ENCODE measurements at places on chromosomes 1 and 21.
A peak's percentile ranks its signal among the peaks of the same experiment; 100 is the strongest.

GRCh38 chr1:175090780-175091179 lies 23.1 kb downstream of the TNN start:
- DNase-seq: no peak

DNA sequence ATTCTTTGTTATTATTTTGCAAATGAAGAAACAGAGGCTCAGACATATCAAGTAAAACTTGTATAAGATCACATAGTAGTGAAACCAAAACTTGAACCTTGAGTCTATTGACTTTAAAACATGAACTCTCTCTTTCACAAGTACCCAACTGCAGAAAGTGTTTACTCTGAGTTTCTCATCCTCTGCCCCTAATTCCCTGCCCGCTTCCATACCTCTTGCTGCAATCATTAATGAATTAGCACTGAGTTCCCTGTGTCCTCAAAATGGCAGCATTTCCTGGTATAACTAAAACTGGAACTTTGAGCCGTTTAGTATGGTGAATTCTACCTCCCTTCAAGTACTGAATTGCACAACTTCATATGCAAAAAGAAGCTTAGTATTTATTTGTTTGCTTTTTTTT lies 147.7 kb upstream of the DNAH14 start:
- no peak for DNase-seq

GRCh38 chr1:234565132-234565531 lies 44.8 kb downstream of the IRF2BP2 start:
- no peak for DNase-seq

DNA sequence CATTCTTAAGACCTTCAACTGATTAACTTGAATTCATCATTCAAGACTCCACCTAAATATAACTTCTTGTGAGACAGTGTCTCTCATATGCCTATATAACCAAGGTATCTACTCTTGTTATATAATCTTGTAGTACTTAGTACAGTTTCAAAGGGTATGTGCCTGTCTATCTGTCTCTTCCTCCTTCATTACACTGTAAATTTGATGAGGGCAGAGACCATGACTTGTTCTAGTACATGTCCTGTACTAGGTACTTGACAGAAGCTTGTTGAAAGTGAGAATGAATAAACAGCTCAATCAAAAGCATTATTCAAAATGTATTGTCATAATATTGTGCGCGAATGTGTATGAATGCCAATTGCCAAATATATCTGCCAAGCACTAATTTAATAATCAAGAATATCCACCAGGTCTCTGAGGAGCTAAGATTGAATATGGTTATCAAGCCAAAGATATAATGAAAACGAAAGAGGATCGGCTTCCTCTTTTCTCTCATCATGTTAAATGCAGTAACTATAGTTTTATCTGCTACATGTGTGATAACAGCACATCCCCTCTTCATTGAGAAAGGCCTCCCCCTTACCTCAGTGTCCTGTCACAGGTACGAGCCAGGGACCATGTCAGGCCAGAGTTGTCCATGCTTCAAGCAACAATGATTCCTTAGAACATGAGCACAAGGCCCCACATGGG lies 117.3 kb downstream of the UCHL5 start:
- no peak for DNase-seq

GRCh38 chr21:44083631-44084291 lies 23.4 kb upstream of the PWP2 start:
- DNase-seq: no peak

DNA sequence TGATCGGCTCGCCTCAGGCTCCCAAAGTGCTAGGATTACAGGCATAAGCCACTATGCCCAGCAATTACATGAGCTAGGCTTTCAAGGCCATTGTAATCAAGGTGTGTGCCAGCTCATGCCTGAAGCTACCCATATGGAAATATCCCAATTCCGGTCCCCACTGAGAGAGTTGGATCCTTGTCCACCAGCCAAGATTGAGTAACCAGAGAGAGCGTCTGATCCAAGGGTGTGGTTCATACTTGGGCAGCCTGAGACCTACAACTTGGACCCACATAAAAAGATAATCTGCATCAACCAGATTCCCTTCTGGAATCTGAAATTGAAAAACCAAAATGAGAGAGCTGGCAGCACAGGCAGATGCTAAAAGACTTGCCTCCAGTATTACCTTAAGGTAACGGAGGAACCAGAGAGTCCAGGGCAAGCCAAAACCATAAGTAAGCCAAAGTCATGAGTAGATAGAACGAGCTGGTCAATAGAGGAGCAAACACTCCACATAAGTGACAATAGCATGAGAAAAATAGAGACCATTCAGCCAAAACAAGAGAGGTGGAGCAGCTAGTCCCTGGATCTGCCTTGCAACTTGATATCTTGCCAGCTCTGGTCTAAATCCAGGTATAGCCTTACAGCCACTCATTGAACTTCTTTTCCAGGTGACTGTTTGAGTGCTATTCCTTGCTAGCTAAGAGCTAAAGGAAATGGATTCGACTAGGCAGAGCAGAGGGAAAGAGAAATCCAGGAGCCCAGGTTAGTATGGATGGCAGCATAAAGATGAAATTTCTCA lies 63.8 kb upstream of the ATP1A1 start:
- DNase-seq: no peak

DNA sequence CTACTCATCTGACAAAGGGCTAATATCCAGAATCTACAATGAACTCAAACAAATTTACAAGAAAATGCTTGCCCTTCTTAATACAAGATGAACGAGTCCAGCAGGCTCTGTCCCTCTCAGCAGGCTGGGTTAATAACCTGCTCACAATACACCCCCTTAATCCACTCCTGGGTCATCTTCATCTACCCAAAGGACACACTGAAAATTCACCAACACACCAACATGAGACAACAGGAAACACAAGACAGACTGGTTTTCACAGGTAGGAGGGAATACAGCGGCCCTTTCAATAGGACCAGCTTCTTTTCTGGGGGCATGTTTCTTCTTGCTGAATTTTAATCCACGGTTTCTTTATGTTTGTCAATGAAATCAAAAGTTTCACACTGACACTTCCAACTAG lies 44.6 kb downstream of the SUSD4 start:
- DNase-seq: no peak

GRCh38 chr1:4149281-4149680 lies 249.2 kb upstream of the C1orf174 start:
- DNase-seq: no peak

DNA sequence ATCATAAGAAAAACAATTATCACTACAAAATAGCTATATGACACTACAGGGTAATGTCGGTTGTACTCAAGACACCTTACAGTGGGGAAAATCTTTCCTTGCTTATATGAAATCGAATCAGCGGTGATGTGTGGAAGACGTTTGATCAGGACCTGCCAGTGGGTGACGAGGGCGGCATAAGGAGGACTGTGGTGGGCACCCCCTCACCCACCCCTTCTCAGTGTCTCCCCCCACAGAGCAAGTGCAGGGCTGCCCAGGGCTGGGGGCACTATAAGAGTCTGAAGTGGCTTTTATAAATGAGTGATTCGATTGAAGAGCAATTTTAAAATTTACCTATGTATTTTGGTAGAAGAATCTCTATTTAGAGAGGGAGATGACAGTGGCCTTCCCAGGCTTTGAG lies 35.8 kb downstream of the CRYAA start:
- DNase-seq: no peak

DNA sequence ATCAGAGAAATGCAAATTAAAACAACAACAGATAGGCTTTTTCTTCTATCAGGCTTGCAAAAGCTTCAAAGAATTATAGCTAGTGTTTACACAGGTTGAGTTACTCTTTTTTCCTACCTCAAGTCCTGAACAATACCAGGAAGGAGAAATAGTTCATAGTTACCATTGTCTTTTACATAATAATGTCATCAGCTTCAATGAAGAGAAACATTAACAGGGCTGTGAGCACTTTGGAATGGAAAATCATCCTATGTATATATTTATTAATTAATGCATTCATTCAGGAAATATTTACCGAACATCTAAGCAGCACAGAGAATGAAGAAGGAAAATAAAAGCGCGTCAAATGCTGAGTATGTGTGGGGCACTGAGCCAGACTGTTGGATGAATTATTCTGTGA lies 197.3 kb downstream of the ZBTB18 start:
- no peak for DNase-seq

- no peak for DNase-seq
Observed at GRCh38 chr1:203187689-203188264, 1.3 kb upstream of the CHI3L1 start.

DNA sequence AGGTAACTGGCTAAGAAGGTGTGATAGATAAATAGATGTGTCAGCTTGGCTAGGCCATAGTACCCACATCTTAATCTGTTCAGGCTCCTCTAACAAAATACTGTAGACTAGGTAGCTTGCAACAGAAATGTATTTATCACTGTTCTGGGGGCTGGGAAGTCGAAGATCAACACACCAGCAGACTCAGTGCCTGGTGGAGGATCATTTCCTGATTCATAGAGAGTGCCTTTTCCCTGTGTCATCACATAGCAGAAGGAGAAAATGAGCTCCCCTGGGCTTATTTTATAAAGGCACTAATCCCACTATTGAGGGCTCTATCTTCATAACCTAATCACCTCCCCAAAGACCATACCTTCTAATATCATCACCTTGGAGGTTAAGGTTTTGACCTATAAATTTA lies 532.7 kb upstream of the OLFM3 start:
- peak; percentile 28 for DNase-seq

GRCh38 chr1:64499966-64500365 lies 30.0 kb downstream of the CACHD1 start:
- no peak for DNase-seq

GRCh38 chr1:229222081-229222480 lies 48.8 kb upstream of the RAB4A start:
- no peak for DNase-seq

- peak; percentile 63 for DNase-seq
Observed at GRCh38 chr21:44962403-44962966, 22.7 kb downstream of the SLX9 start.

DNA sequence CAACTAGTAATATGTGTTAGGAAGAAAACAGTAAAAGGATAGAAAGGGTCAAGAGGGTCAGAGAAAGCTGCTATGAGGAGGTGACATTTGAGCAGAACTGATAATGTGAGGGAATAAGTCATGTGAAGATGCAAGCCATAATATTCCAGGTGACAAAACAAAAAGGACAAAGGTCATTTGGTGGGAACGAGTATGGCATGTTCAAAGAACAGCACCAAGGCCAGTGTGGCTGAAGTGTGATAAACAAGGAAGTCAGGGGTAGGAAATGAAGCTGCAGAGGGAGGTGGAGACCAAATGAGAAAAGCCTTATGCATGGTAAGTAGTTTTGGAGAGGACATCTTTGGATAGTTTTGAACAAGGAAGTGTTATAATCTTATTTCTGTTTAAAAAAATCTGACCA lies 46.7 kb downstream of the LPGAT1 start:
- no peak for DNase-seq

DNA sequence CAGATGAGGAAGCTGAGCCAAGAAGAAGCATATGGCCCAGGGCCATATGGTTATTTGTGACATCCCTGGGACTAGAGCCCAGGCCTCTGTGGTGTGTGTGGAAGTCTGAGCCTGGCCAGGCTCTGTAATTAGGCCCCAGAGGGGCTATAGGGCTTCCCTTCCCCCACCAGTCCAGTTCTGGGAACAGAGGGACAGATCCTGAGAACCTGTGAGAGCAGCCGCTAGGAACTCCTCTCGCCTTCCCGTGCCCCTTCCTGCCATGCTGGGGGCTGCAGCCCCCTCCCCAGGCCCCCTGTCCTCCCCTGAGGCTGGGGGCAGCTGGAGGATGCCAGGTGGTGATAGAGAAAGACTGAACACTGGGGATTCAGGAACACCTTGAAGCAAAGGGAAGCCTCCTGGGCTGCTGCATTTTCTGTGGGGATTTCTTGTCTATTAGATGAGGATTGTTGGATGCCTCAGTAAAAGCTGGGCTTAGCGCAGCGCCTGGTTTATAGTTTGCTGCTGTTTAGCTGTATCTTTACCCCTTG lies 33.3 kb downstream of the COQ8A start:
- DNase-seq: no peak

GRCh38 chr1:162145280-162145965 lies 75.9 kb downstream of the NOS1AP start:
- no peak for DNase-seq

DNA sequence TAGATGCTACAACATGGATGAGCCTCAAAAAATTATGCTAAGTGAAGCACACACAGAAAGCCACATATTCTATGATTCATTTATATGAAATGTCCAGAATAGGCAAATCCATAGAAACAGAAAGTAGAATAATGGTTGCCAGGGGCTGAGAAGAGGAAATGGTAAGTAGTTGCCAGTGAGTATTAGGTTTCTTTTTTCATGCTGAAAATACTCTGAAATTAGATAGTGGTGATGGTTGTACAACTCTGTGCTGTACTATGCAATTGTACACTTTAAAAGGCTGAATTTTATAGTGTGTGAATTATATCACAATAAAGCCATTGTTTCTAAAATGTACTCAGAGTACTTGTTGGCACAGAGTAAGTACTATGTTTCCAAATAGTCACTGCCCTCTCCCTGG lies 15.5 kb upstream of the GFI1 start:
- no peak for DNase-seq

DNA sequence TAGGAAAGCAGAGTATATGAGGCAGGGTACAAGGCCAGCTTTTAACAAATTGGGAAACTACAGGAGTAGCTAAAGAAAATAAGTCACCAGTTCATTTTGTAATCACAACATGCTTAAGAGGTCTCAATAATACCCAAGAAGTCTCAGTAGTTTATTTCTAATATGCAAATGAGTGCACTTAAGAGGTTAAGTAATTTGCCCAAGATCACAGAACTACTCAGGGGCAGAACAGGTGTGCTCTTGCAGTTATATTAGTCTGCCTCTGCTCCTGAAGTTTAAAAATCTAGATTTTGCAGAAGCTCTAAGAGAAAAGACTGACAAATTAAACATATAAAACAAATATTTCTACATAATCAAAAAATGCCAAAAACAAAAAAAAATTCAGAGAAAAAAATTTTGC lies 6.9 kb downstream of the EPS15 start:
- DNase-seq: no peak

- no peak for DNase-seq
Observed at GRCh38 chr1:66354311-66355201, 179.4 kb upstream of the SGIP1 start.

- no peak for DNase-seq
Observed at GRCh38 chr1:32759521-32759981, 57.0 kb upstream of the SYNC start.

DNA sequence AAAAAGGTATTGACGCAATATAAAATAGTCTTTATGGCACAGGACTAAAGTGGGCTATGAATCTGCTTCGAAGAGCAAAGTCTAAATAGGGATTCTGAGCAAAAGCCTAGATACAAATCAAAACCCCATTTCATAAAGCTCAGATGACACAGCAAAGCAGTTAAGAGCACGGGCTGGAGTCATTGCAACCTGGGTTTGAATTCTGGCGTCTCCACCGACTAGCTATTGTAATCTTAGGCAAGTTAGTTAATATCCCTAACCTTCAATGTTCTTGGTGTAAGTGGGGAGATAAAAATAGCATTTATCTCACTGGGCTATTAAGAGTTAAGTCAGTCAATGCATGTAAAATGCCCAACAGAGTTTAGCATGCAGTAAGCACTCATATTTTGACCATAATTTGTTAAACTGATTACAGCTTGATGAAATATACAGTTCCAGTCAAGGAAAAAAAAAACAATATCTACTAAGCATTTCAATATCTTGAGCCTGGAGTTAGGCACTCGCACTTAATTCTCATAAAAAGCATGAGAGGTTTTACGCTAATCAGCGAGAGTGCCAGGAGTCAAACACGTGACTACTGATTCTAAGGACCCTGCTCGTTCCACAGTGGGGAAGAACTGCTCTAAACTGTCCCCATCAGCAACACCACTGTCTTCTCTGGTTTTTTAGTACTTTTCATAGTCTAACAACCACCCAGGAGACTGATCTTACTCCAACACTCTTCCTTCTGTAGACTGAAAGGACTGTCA lies 75.5 kb downstream of the JAK1 start:
- DNase-seq: no peak

All from HS-5 (cell line).